ENCODE measurements at places on chromosomes 2 and 18.

DNA sequence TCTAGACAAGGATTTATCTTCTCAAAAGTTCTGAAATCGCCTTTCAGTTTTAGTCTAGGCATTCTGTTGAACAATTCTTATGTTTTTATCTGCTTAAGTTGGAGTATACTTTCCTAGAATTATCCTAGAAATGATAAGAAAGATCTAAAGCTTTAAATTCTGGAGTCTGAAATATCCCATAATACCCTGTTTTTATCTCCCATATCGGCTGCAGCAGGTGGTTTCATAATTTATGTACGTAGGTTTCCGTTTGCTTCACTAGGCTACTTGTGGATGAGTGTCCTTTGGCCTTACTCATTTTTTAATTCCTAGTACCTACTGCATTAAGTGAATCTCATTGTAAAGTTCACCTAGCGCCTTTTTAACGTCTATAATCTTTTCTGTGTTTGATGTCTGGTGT, 58.5 kb upstream of the MGAT5 start:
- no peak for DNase-seq

DNA sequence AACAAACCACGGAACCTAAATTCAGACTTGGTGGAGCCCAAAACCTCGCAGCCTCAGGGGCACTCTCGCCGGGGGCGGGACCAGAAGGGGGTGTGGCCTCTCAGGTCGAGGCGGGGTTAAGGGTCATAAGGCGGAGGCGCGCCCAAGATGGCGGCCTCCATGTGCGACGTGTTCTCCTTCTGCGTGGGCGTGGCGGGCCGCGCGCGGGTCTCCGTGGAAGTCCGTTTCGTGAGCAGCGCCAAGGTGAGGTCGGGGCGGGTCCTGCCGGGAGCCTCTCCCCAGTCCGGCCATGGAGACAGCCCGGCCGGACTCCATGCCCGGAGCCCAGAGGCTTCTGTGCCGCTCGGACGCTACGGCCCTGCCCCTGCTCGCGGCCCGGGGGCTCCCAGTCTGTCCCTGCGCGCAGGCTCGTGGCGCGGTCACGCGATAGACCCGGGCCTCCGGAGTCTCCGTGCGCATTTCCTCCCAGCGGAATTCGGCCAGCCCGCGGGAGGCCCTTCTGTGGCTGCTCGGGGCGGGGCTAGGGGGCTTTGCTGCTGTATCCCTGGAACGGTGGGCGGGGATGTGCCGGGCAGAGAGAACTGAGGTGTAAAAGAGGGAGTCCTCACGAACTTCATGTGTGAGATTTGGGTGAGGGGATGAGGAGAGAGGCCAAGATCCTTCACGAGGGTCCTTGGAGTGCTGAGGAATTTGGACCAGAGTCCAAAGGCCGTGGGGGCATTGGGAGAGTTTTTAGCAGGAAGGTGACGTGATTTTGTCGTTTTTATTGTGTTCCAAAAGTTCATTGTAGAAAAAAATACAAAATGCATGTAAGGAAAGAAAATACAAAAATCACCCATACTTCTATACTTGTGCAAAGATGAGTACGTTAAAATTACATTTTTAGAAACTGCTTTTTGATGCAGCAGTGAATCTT, at the start of gene SMYD5:
Gene SMYD5 (plus strand): TSS at position 126 of the 916 bp plus-strand sequence. CDS start 22 bp downstream, at position 148.
- peak; percentile 91 for DNase-seq

DNA sequence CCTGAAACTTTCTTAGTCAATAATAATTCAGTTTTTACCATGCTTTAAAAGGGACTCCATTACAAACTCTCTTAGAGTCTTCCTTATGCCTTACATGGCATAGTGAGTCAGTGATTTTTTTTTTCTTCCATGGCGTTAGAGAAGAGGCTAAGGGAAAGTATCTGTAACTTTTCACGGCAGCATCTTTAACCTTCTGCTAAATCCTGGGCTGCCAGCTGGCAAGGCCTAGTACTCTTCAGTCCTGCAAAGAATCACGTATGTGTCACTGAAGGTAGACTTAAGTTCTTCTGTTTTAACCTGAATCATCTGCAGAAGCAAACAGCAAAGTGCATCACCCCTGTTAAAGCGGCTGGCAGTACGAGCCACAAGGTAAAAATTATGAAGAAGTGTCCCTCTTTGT, 286.3 kb upstream of the FN1 start:
- DNase-seq, result no peak

DNA sequence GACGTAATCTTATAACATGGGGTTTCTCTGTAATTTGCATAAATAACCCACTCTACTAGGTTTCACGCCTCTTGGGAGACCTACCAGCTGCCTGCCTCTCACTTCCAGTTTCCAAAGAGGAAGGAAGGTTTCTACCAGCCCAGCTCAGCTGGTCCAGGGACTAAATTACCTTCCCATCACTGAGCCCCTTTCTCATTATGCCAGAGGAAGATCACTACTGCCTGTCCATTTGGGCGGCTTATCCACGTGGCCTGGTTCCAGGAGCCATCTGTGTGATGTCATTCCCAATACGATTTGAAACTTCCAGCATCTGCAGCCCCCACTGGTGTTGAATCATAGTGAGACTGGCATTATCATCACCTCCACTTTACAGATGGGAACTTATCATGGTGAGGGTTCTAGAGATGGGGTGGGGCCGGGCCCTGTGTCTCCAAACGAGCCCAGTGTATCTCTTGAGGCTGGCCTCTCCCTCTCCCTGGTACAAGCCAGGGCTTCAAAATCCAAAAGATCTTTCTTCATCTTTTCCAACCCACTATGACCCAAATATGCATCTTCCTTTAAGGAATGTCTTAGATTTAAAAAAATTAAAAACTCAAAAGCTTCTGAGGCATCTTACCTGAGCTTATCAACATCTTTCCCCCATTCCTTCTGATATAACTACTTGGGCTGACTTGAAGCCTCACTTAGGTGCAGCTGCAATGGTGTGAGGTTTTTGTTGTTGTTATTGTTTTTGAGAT, 140.8 kb downstream of the DDX1 start:
- DNase-seq, result no peak

GRCh38 chr2:135226961-135227360, 174.9 kb downstream of the RAB3GAP1 start:
- DNase-seq, result no peak

GRCh38 chr2:207296265-207296948, 130.7 kb upstream of the KLF7 start:
- no peak for DNase-seq

DNA sequence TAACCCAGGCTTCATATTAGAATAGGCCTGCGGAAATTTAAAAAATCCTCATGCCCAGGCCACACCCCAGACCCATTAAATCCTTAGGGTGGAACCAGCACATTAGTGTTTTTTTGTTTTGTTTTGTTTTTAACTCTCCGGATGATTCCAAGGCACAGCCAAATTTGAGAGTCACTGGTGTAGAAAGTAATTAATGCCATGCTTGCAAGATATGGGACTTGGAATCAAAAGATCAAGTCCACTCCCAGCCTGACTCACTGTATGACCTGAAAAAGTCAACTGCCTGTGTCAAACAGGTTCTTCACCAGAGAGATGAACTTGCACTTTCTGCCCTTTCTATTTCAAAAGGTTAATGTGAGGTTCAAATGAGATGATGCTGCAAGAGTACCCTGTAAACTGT, 310.3 kb upstream of the LYPD1 start:
- no peak for DNase-seq

GRCh38 chr2:46831051-46831868, 84.3 kb downstream of the MCFD2 start:
- DNase-seq, result no peak

DNA sequence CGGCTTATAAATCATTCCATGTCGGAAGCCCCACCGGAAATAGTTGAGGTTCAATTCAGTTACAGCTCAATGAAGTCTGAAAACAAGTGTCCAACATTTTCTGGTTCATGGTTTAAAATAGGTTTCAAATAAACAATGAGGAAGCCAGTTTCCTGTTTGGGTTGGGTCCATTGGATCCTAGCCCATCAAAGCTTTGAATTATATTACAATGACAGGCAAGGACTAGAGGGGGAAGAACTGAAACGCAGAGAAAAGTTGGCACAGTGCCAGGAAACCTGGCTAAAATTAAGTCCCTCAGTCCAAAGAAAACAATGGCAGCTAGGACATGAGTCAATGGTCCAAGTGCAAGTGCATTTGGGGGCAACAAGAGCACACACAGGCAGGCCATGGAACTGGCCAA, 32.0 kb downstream of the SLC14A1 start:
- no peak for DNase-seq

- no peak for DNase-seq
These were observed 5.8 kb downstream of the BIN1 start for GRCh38 chr2:127101048-127101611.

- no peak for DNase-seq
These were observed 44.2 kb downstream of the GLI2 start for GRCh38 chr2:120779781-120780283.

GRCh38 chr2:171394164-171394740, 39.5 kb downstream of the METTL8 start:
- no peak for DNase-seq

GRCh38 chr2:218733171-218734021, 22.8 kb downstream of the TTLL4 start:
- DNase-seq, result peak; percentile 24

DNA sequence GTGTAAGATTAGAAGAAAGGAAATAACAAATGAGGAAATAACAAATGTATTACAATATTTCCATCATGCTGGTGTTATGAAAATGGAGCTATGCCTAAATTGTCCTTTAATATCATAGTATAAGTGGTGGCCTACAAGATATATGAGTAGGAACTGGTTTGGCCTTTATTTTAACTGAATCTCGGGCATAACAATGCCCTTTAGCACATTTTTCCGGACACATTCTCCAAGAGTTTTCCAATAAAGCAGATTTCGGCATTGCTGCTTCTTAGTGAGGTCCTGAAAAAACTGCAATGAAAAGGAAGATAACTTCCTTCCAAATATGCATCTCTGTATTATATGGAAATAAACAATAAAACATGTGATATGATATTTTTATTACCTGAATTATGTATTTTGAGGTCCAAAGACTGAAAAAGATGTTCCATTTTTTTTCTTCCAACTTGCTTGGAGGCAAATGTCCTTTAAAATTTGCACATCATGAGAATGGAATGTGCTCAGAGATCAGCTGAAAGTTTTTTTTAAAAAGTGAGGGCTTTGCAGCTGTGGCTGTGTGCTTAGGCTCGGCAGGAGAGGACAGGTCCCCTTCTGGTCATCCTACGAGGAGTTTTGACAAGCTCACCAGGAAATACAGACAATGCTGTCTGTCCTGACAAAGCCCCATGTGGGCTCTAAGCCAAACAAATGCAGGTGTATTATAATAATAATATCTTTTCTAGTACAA, 132.3 kb upstream of the RND3 start:
- no peak for DNase-seq

- no peak for DNase-seq
These were observed 264.3 kb upstream of the RASGRP3 start for GRCh38 chr2:33212151-33212550.

DNA sequence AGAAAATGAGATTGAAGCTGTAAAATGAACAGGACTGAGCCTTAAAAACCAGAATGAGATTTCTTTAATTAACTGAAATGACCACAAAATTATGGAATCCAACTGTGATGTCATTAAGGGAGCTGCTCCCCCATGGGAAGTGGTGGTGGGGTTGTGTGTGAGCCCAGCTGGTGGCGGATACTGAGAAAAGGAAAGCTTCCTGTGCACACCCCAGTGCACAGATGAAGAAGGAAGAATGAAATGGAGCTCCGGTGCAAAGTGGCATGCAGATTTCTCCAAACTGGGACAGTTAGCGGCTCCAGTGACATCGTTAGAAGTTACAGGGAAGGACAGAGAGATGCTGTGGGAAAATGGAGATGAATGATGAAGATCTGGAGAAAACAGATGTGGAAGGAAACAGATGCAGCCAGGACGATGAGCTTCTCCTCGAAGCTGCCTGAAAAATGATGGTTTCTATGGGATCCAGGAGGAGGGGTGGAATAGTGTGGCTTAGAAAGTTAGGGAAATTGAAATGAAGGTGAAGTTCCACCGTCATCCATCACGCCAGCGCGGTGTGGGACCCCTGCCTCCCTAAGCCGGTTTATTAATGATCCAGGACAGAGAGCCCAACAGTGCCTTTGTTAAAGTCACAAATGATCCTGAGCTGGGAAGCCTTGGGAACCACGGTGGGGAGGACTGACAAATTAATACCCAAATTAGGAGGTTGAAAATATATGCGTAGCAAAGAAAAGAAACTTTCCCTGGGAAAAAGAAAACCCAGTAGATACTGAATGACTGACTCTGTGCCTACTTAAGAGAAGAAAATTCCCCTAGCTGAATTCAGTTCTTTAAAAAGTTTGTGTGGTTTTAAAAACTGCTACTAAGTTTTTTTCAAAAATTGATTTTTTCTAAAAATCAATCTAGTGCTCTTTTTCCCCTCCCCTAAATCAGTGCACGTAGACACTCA, 77.2 kb downstream of the TSN start:
- DNase-seq, result no peak

- DNase-seq, result no peak
These were observed 127.9 kb upstream of the NOL4 start for GRCh38 chr18:34352385-34353163.

DNA sequence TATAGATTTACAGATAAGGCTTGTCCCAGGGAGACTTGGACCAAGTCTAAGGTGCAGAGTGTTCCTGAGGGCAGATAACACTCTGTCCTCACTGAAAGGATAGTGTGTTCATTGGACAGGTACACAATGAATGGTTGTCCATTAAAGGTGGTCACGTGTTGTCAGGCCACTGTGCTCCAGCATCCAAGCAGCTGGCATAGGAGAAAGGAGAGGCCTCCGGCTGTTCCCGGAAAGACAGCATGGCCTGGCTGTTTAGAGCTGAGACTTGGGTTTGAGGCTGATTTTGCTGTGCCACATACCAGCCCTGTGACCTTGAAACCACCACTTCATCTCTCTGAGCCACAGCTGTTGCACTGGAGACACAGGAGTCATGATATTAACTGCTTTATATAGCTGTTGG, 19.6 kb upstream of the SULT1C3 start:
- DNase-seq, result no peak

DNA sequence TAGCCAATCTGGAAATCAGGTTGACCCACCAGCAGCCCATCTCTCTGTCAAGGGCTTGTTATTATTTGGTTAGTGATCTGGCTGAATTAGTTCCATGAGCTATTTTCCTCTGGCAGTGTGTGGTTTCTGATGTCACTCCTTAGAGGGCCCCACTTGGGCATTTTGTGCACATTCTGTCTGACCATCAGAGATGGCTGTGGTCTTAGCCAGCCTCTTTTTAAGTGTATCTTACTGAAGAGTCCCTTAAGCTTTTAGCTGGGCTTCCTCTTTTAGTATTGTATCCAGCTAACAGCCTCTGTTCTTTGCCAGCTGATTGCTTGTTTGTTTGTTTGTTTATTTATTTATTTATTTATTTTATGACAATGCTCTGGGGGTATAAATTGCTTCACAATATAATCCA, 951.1 kb upstream of the CNTNAP5 start:
- DNase-seq, result no peak

GRCh38 chr18:63083020-63083531, 236.5 kb downstream of the BCL2 start:
- no peak for DNase-seq

- peak; percentile 53 for DNase-seq
These were observed 36.2 kb downstream of the CHST10 start for GRCh38 chr2:100381240-100381639.
